ENCODE measurements at places on chromosomes 4 and X. TPM values are rescaled to one million over a fixed set of nuclear protein-coding genes. Genes with fewer than 3 reads are reported as not detected.
A peak's percentile ranks its signal among the peaks of the same experiment; 100 is the strongest.

DNA sequence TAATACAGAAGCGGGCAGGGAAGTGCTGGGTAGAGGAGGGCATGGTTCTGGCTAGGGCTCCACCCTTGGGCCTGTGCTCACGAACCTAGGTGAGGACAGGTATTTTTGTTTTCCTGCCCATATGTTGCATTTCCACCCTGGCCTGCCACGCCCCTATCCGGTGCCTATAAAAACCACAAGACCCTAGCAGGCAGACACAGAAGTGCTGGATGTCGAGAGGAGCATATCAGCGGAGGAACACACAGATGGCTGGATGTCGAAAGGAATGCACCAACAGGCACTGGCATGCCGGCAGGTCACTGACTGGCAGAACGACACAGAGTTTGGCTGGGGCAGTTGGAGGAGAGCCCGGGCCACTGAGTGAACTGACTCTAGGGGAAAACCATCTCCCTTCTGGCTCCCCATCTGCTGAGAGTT lies 316.6 kb upstream of the BOD1L1 start:
- DNase-seq, result peak; percentile 72

GRCh38 chrX:154495472-154495922 lies 5.1 kb upstream of the SLC10A3 start:
- no peak for DNase-seq

DNA sequence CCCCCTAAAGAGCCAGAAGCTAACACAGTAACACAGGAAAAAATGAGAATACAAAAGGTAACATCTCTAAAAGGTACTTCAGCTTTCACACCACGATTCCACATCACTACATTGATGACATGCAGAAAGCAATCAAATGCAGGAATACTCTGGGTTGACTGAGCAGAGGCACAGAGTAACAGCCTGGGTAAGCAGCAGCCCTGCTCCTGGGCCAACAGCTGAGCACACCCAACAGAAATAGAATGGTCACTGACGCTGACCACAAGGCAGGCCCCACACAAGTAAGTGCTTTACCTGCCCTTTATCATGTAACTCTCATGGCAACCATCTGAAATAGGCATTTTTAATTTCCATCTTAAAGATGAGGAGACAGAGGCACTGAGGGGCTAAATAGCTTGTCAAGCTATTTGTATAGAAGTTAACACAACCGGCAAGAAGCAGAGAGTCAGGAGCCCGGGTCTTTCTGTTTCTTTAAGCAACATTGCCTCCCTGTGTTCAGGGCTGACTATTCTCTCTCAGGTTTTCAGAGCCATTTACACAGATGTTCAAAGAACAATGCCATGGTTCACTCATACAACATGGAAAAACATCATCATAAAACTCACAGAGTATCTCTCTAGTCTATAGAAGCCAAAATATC lies 168.9 kb downstream of the ZNF674 start:
- no peak for DNase-seq

Gene FRMD7
- not detected for total RNA-seq

Data from Right ventricle myocardium inferior (tissue), 1 donor.